ENCODE measurements at places on chromosomes 16 and 17.

DNA sequence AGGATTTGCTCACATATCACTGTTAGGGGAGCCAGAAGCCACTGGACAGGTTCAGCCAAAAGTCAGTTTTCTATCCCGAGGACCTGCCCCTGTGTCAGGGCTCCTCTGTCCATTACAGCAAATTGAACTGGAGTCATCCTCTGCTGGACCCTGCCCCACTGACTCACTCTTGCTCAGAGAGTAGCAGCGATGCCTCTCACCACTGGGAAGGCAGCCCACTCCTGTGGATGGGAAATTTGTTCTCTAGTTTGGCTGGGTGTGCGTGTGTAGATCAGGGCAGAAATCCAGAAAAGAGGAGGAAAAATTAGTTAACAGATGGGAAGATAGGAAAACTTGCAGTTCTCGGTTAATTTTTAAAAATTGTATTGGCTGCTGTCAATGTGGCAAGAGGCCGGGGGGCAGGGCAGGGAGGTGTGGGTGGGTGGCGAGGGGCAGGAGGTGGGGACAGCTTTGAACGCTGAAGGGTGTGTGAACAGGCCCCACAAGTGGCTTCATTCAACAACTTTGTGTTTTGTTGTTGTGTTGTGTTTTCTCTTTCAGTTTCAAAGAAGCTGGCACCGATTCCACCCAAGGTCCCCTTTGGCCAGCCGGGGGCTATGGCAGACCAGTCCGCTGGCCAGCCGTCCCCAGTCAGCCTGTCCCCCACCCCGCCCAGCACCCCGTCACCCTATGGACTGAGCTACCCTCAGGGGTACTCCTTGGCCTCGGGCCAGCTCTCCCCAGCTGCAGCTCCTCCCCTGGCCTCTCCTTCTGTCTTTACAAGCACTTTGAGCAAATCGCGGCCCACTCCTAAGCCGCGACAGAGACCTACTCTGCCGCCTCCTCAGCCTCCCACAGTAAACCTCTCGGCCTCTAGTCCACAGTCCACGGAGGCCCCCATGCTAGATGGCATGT lies 33.6 kb downstream of the ELAC2 start:
- DNase-seq = no peak

GRCh38 chr17:80755650-80756405 lies 211.2 kb downstream of the RPTOR start:
- DNase-seq = no peak

DNA sequence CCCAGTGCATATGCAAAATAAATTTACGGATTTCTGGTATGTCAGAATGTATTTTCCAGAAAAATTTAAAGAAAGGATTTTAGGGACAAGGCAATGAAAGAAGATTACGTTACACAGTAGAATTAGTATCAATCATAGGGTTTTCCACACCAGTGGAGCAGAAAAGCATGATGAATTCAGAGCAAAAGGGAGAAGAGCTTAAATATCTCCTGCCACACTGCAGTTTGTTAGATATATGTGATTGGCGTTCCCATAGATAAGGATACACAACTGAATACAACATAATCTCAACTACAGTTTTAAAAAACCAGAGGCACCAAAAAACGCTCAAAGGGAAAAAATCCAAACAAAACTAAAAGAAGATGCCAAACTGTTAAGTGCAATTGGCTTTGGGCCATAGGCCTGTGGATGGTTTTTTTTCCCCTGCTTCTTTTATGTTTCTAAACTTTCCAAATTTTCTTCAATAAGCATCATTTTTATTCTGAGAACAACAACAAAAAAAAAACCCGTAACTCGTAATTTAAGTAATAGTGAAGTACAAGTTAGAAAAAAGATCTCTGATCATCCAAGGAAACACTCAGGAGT lies 22.3 kb downstream of the MARF1 start:
- no peak for DNase-seq

DNA sequence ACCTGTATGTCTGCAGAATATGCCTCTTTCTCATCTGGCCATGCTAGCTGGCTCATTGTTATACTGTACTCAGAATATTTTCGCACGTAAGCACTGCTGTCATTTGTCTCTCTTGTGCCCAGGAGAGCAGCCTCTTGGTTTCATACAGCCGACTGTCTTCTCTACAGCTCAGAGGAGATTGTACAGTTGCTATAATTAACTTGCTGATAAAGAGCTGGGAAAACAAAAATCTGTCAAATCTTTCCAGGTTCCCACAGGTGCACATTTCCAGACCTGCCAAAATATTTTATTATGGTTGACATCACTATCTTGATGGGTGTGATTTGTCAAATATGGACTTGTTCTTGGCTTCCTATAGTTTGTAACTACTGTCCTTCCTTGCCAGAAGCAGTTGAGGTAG lies 122.7 kb downstream of the FTO start:
- no peak for DNase-seq

DNA sequence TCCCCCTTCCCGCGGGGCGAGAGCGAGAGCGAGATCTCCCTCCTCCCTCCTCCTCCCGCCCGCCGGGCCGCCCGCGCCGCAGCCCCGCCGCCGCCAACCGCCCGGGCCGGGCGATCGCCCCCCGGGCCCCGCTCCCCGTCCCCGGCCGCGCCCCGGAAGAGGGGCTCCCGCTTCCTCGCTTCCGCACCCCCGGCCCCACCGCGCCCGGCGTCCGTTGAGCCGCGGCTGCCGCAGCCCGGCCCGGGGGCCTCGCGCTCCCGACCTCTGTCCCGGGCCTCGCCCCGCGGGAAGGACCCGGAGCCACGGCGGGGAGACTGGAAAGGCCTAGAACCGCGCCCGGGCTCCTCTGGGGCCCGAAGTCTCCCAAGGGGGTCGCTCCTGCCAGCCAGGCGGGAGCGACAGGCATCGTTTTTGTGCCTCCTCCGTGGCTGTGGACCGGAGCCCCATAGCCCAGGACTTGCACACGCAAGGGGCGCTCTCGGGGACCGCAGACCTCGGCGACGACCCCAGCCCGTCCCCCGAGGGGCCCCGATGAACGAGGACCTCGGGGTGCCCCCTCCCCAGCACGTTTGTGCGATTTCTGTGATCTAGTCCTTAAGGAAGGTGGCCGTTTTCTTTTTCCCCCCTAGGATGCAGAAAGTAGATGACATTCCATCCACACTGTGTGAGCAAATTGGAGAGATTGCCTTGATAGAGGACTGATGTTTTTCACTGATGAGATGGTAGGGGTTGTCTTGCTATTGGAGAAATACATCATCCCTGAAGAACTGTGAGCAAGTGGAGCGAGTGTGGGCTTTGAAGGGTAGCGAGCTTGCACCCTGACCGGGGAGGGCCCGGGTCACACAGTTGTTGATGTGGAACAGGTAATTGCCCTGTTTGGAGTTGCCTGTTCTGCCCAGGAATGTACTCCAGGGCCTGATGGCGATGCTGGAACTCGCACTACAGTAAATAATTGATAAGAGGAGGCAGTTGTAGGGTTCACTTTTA lies 611 bp downstream of the BANP start:
- no peak for DNase-seq

- DNase-seq = no peak
Observed at GRCh38 chr16:14132696-14133048, 61.6 kb downstream of the MRTFB start.
